Inflammatory macrophage (primary cell): ENCODE measurements at places on chromosomes 4 and X.

DNA sequence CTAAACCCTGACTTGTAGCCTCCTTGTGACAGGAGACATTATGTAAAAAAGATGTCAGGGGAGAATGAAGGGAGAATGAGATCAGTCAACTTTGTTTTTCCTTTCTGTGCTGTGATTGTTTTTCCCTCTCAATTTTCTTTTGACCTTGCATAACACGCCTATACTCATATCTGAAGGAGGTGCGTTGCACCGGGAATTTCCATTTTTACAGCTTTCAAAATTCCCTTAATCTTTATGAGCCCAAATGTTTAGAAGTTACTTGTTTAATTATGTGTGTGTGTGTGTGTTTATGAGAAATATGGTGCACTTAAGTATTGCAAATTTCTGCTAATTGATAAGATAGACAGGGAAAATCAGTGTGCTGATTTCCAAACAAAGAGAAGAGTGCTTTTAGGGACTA is 21.6 kb downstream of the SYNPO2 start:
- DNase-seq: no peak

DNA sequence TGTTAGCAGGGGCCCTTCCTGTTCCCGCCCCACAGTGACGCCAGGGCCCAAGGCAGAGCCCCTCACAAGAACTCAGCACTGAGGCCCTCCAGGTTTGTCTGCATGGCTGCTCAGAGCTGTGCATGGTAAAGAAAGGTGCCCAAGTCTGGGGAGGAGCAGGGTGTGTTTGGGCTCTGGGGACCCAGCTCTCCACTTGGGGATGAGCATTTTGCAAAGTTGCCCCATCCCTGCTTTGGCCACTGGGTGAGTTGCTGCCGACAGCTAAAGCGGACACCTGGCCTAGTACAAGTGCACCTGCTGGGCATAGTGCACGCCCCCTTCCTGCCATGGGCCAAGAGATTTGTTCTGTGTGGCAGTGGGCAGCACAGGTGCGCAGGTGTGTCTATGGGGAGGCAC is 2.0 kb upstream of the MXD4 start:
- no peak for DNase-seq

GRCh38 chr4:77631276-77631675 is 25.7 kb downstream of the CXCL13 start:
- DNase-seq: no peak

- DNase-seq: no peak
These were observed 210.4 kb downstream of the PTTG2 start for GRCh38 chr4:38170338-38171169.

GRCh38 chrX:41716222-41716621 is 7.8 kb upstream of the GPR82 start:
- no peak for DNase-seq
